ENCODE measurements at places on chromosomes 5 and 9.

DNA sequence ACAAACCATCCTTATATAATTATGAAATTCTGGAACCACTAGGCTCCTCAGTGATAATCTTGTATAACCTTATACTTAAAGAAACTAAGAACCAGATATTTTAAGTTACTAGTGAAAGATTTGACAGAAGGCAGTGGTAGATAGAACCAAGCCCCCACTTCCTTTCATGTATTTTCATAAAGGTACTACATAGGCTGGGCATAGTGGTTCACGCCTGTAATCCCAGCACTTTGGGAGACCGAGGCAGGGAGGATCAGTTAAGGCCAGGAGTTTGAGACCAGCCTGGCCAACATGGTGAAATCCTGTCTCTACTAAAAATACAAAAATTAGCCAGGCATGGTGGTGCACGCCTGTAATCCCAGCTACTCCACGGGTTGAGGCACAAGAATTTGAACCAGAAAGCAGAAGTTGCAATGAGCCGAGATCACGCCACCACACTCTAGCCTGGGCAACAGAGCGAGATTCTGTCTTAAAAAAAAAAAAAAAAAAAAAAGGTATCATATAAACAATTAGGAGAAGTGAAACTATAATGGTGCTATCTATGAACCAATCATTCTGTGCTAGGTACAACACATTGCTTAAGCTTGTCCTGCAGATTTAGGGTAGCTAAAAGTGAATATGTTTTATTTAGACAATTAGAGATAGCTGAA lies 27.9 kb upstream of the DTWD2 start:
- no peak for DNase-seq

- no peak for DNase-seq
These were observed 550.8 kb downstream of the BNC2 start for GRCh38 chr9:16319646-16320045.

GRCh38 chr5:105259581-105260217 lies 1697.1 kb upstream of the NUDT12 start:
- no peak for DNase-seq

GRCh38 chr5:108720391-108720790 lies 27.3 kb upstream of the FER start:
- no peak for DNase-seq

GRCh38 chr9:99377790-99378775 lies 156.0 kb downstream of the SEC61B start:
- no peak for DNase-seq

- DNase-seq, result no peak
These were observed 135.4 kb upstream of the SGCD start for GRCh38 chr5:156191547-156191946.

DNA sequence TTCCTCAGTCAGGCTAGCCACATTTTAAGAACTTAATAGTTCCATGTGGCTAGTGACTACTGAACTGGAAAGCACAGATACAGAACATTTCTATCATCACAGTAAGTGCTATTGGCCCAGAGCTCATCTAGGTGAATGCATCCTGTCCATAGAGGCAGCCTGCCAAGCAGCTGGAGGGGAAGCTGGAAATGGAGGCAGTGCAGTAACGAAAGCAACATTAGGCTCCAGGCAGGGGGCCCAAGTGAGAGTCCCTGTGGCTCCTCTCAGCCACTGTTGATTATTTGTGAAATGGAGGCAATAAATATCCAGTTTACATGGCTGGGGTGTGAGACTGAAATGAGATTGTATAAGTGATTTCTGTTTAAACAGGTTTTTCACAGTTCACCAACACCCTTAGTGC lies 227.2 kb upstream of the KLF9 start:
- no peak for DNase-seq

- DNase-seq, result no peak
These were observed 1997.6 kb upstream of the WWC1 start for GRCh38 chr5:166293892-166294291.

DNA sequence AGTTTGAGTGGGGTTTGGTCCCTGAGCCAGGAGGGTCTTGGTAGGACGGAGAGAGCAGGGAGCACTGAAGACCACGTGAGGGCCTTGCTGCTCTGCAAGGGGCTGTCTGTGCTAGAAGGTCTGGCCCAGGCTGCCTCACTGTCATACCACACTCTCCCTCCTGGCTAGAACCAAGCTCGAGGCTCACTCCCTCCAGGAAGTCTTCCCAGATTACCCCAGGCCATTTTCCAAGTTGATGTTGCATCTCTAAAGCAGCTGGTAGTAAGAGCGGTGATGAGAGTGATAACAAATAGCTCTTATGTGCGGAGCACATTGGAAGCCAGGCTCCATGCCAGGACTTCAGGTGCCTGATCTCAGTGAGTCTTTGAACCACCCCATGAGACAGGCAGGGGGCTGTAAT lies 6.6 kb downstream of the MYMK start:
- no peak for DNase-seq

DNA sequence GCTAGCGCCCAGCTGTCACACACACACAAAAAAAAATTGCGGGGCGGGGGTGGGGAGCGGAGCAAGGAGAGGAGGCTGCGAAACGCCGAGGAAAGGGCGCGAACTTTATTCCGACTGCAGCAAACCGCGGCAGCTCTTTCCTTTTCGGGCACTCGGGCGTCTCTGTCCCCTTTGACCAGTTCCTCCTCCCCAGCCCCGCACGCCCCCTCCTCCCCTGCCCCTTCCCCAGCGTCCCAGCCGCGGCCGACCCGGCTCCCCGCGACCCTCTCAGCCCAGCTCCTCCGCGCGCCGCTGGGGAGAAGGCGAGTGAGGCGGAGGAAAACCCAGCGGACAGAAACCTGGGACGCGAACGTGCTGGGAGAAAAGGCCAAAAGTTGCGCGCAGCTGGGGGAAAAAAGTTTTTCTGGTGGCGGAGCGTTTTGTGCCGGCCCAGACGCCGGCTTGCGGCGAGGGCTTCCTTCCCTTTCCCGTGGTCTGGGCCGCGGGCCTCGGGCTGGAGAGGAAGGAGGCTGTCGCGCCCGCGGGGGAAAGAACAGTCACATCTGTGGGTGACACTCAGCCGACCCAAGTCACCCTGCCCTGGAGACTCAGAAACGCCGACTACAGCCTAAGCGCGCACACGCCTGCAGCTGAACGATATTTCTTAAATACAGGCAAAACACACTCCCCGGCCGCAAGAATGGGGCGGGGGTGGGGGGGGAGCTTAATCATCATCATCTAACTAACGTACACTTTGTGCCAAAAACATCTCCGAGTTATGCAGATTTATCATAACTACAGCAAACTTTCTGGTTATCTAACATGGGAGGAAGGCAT lies 1.1 kb upstream of the BNC2 start:
- DNase-seq, result peak; percentile 2

- DNase-seq, result no peak
These were observed 640 bp downstream of the TRIM32 start for GRCh38 chr9:116687754-116688135.

- DNase-seq, result no peak
These were observed 161.0 kb upstream of the ZNF618 start for GRCh38 chr9:113715086-113715485.

- no peak for DNase-seq
These were observed 1167.6 kb downstream of the CDH12 start for GRCh38 chr5:21685522-21685921.

- no peak for DNase-seq
These were observed 20.5 kb downstream of the GFI1B start for GRCh38 chr9:132998831-132999635.

DNA sequence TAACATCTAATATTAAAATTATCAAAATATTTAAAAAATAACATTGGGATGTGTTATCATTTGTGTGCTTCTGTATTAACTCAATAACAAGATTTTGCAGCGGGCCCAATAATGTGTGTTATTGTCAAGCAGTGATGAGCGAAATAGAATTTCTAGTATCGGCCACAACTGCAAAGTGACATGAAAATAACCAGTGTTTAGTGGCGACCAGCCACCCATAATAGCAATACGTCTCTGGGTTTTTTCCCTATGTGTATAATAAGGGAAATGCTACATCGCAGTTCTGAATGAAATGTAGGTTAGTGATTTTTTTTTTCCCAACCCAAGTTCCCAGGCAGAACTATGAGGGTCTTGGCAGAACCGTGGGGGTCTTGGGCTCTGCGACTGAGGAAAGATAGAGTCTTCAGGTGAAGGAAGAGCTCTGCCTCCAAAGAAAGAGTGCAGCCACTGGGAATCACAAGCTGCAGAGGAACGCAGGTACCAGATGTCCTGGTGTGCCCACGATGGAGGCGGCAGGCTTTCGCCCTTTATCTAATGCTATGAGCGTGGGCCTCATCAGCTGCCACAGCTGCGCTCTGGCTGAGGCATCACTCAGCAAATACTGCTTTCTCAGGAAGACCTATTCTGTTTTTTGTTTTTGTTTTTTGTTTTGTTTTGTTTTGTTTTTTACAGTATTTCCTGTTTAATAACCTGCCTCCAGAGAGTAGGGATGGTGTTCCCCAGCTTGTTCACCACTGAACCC lies 235.0 kb downstream of the ROR2 start:
- no peak for DNase-seq

DNA sequence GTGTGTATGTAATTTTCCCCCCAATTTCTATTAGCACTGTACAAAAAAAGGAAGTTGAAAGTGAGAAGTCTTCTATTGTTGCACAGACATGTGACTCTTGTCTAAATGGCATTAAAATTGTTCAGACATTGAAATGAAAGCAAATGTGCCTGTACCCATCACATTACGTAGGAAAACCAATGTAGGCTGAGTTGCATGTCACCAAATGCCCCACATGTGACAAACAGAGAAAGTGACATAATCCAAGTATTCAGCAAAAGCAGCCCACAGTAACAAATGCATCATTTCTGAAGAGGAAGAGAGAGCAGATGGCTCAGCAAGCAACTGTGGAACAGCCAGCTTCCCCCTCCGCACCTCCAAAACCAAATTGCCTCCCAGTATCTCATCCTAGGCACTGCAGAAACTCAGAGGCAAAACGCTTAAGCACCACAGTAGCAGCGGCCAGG lies 161.5 kb upstream of the NR4A3 start:
- peak; percentile 3 for DNase-seq

GRCh38 chr9:128523199-128523925 lies 18.8 kb downstream of the GLE1 start:
- no peak for DNase-seq

- DNase-seq, result no peak
These were observed 69.9 kb upstream of the CDK20 start for GRCh38 chr9:88044200-88044599.

- DNase-seq, result no peak
These were observed 103.5 kb downstream of the MAPKAP1 start for GRCh38 chr9:125603478-125604021.

GRCh38 chr5:117881426-117882230 lies 1106.7 kb downstream of the DTWD2 start:
- DNase-seq, result no peak

- no peak for DNase-seq
These were observed 297.9 kb upstream of the PCSK5 start for GRCh38 chr9:75592586-75592985.

GRCh38 chr5:33877449-33877848 lies 14.3 kb downstream of the ADAMTS12 start:
- DNase-seq, result no peak

DNA sequence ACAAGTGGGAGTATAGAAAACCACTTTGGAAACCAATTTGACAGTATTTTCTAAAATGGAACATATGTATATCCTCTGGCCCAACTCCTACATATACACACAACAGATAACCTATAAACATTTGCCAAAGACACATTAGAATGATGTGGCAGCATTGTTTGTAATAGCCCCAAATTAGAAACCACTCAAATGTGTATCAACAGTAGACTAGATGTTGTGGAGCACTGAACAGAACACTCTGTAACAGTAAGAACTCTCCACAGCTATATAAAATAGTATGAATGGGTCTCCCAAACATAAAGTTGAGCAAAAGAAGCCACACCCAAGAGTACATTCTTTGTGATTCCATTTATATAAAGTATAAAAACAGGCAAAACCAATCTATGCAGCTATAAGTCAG lies 6.1 kb downstream of the ZNF622 start:
- no peak for DNase-seq

DNA sequence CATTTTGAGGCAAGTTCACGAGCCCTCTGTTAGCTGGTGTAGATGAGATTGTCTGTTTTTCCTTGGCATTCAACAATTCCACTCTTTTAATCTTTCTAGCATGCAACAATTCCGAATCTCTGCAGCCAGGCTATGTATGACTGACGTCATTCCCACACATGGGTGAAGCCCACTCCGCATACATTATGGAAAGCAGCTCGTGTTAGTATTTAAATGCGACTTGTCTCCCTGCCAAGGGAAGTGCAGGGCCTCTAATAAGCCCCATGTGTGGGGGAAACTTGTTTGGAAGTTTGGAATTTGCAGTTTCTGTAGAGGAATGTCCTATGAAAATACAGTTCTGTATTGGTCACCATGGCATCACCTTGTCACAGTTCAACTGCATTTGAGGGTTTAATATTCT lies 146.0 kb upstream of the FBXL7 start:
- no peak for DNase-seq

DNA sequence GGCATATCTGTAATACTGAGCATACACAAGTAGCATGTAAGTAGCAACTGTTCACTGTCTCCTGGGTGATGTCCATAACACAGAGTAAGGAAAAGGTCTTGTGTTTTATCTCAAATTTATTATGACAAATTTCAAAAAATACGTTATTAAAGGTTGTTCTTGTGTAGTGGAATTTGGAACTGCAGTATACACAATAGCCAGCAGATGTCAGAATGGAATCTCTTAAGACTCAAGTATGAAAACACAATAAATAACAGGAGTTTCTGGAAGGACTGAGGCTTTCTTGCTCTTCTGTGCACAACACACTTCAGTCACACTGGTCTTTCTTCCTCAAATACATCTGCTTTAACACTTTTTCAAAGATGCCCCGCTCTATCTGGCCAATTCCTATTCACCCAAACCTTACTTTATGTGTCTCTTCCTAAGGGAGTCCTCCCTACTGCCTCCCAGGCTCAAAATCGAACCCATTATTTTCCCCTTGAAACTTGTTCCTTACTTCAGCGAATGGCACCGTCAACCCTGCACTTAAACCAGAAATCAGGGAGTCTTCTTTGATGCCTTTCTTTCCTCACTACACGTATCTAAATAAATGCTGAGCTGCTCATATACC lies 6.5 kb upstream of the FBXO10 start:
- DNase-seq, result peak; percentile 31

DNA sequence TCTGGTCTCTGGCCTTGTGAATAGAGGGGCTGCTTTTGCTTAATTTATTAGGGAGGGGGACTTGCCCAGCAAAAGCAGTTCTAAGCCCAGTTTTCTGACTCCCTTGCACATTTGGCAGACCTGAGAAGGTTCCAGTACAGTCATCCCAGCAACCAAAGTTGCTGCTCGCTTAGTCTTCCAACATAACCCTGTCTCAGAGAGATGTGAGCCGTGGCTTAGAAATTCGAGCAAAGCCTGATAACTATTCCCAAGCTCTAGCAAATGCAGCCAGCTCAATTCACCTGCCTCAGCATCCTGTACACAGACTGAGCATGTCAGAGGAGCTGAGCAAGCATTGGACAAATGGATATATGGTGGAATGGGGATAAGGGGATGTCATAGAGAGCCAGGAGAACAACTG lies 401.9 kb downstream of the SPOCK1 start:
- no peak for DNase-seq

All from CD4-positive, alpha-beta T cell treated with Interleukin-15 for 4 hours (primary cell).